Vein endothelial cell (primary cell): ENCODE measurements at places on chromosomes 2 and 18. TPM values are rescaled to one million over a fixed set of nuclear protein-coding genes. Genes with fewer than 3 reads are reported as not detected.

Gene C1QL2
- not detected in 2 replicates for total RNA-seq

Gene POTEI
- 0.33 and 0.48 TPM in 2 replicates for total RNA-seq

Gene UGT1A8
- total RNA-seq, result not detected in 2 replicates

Gene NT5DC4
- not detected in 2 replicates for total RNA-seq

Gene CXCR4
- total RNA-seq, result 98.6 and 311 TPM in 2 replicates

Gene SERTAD2
- total RNA-seq, result 7.9 and 8.8 TPM in 2 replicates
